A549 treated with DMSO at 1 μM for 4 hours (cell line): ENCODE measurements at places on chromosomes 1 and 21. TPM values are rescaled to one million over a fixed set of nuclear protein-coding genes. Genes with fewer than 3 reads are reported as not detected.

SMPDL3B gene
- total RNA-seq: 1.1 to 1.6 TPM (median 1.3 TPM) in 5 replicates

ZNF648 gene
- total RNA-seq: not detected in 5 replicates

POMGNT1 gene
- total RNA-seq: 36.1 to 49.1 TPM (median 46.9 TPM) in 5 replicates

CLCNKA gene
- 0.08 to 0.24 TPM (median 0.09 TPM) in 3 of 5 replicates, not detected in the others for total RNA-seq

C1orf141 gene
- total RNA-seq: not detected in 5 replicates

LCA5L gene
- 1.3 to 1.8 TPM (median 1.4 TPM) in 5 replicates for total RNA-seq

AMY2A gene
- not detected in 5 replicates for total RNA-seq

PALMD gene
- total RNA-seq: 0.36 to 0.57 TPM (median 0.50 TPM) in 5 replicates

ANKRD35 gene
- total RNA-seq: not detected in 5 replicates

OR2T6 gene
- total RNA-seq: not detected in 5 replicates

TBX19 gene
- 0.59 to 1.0 TPM (median 0.86 TPM) in 5 replicates for total RNA-seq

GPA33 gene
- not detected in 5 replicates for total RNA-seq

UBL4B gene
- not detected in 5 replicates for total RNA-seq

SUSD4 gene
- total RNA-seq: 0.34 to 1.2 TPM (median 0.73 TPM) in 5 replicates

AKNAD1 gene
- 0.72 to 1.1 TPM (median 0.87 TPM) in 5 replicates for total RNA-seq

TCHH gene
- total RNA-seq: 0.17 to 0.28 TPM (median 0.24 TPM) in 5 replicates

AMPD1 gene
- not detected in 5 replicates for total RNA-seq

C1orf115 gene
- 4.4 to 5.6 TPM (median 5.5 TPM) in 5 replicates for total RNA-seq

PTAFR gene
- 0.24 to 0.38 TPM (median 0.29 TPM) in 5 replicates for total RNA-seq

SEMA6C gene
- total RNA-seq: 0.72 to 2.0 TPM (median 1.4 TPM) in 5 replicates

TLCD4 gene
- total RNA-seq: 6.1 to 14.2 TPM (median 11.6 TPM) in 5 replicates

FAM177B gene
- not detected in 5 replicates for total RNA-seq

GUCA2B gene
- total RNA-seq: 0.21 to 0.45 TPM in 2 of 5 replicates, not detected in the others

ZNF695 gene
- total RNA-seq: 2.3 to 3.6 TPM (median 2.5 TPM) in 5 replicates

NEK2 gene
- total RNA-seq: 40.4 to 53.0 TPM (median 49.2 TPM) in 5 replicates

IL19 gene
- total RNA-seq: not detected in 5 replicates

HSPA6 gene
- total RNA-seq: 1.5 to 11.0 TPM (median 3.6 TPM) in 5 replicates

CITED4 gene
- 26.1 to 53.1 TPM (median 44.1 TPM) in 5 replicates for total RNA-seq

ERO1B gene
- 2.6 to 4.1 TPM (median 3.5 TPM) in 5 replicates for total RNA-seq

GRIK1 gene
- not detected in 5 replicates for total RNA-seq

PRDX6 gene
- total RNA-seq: 292 to 318 TPM (median 304 TPM) in 5 replicates

SV2A gene
- 0.09 to 0.17 TPM (median 0.10 TPM) in 4 of 5 replicates, not detected in the other for total RNA-seq

LRRC53 gene
- total RNA-seq: not detected in 5 replicates

CD247 gene
- 0.15 to 0.31 TPM (median 0.19 TPM) in 4 of 5 replicates, not detected in the other for total RNA-seq

WNT4 gene
- total RNA-seq: 0.14 to 0.35 TPM (median 0.28 TPM) in 5 replicates

FCAMR gene
- 0.08 TPM in 1 of 5 replicates, not detected in the others for total RNA-seq

FAM163A gene
- total RNA-seq: 0.02 TPM in 1 of 5 replicates, not detected in the others

NTMT2 gene
- not detected in 5 replicates for total RNA-seq

CR1L gene
- total RNA-seq: not detected in 5 replicates

DPT gene
- not detected in 5 replicates for total RNA-seq

JAM2 gene
- 0.09 TPM in 1 of 5 replicates, not detected in the others for total RNA-seq

TADA1 gene
- total RNA-seq: 11.0 to 14.4 TPM (median 13.9 TPM) in 5 replicates

SLC26A9 gene
- total RNA-seq: 0.04 to 0.14 TPM (median 0.08 TPM) in 5 replicates

OLFML3 gene
- 4.1 to 5.2 TPM (median 4.2 TPM) in 5 replicates for total RNA-seq

FCRL1 gene
- total RNA-seq: not detected in 5 replicates

FCN3 gene
- total RNA-seq: not detected in 5 replicates

THEM4 gene
- 13.3 to 15.5 TPM (median 13.8 TPM) in 5 replicates for total RNA-seq

GPR52 gene
- total RNA-seq: 0.19 TPM in 1 of 5 replicates, not detected in the others

TNNT2 gene
- 0.13 to 0.34 TPM in 2 of 5 replicates, not detected in the others for total RNA-seq

KRTAP19-3 gene
- not detected in 5 replicates for total RNA-seq

LMX1A gene
- not detected in 5 replicates for total RNA-seq

OR6K3 gene
- total RNA-seq: not detected in 5 replicates

PTGER3 gene
- total RNA-seq: not detected in 5 replicates

NPHS2 gene
- total RNA-seq: not detected in 5 replicates

KIAA1614 gene
- 0.64 to 1.3 TPM (median 0.85 TPM) in 5 replicates for total RNA-seq
